A549 treated with GW870086 at 1 μM for 4 hours (cell line): ENCODE measurements at places on chromosomes 4 and X. TPM values are rescaled to one million over a fixed set of nuclear protein-coding genes. Genes with fewer than 3 reads are reported as not detected.

The EXOC1L gene
- total RNA-seq = not detected in 5 replicates

The SPP1 gene
- total RNA-seq = 152 to 194 TPM (median 161 TPM) in 5 replicates

The HSFX4 gene
- total RNA-seq = 0.10 TPM in 1 of 5 replicates, not detected in the others

The MAGEC2 gene
- not detected in 5 replicates for total RNA-seq

The STBD1 gene
- total RNA-seq = 9.5 to 11.5 TPM (median 10.1 TPM) in 5 replicates

The TMSB15C gene
- 0.06 to 0.19 TPM (median 0.12 TPM) in 4 of 5 replicates, not detected in the other for total RNA-seq

The BBS12 gene
- total RNA-seq = 2.3 to 3.4 TPM (median 2.8 TPM) in 5 replicates

The INTU gene
- total RNA-seq = 1.0 to 1.5 TPM (median 1.1 TPM) in 5 replicates

The ADGRG4 gene
- total RNA-seq = not detected in 5 replicates

The BEX5 gene
- total RNA-seq = not detected in 5 replicates

The SMS gene
- total RNA-seq = 190 to 217 TPM (median 201 TPM) in 5 replicates

The GDPD2 gene
- total RNA-seq = 0.06 to 0.08 TPM in 2 of 5 replicates, not detected in the others

The CXorf65 gene
- total RNA-seq = not detected in 5 replicates

The CXorf49 gene
- not detected in 5 replicates for total RNA-seq

The ADAM29 gene
- not detected in 5 replicates for total RNA-seq

The ITGB1BP2 gene
- 0.81 to 1.2 TPM (median 0.88 TPM) in 5 replicates for total RNA-seq

The MAGEA2 gene
- 0.16 to 0.24 TPM in 2 of 5 replicates, not detected in the others for total RNA-seq

The HTR2C gene
- not detected in 5 replicates for total RNA-seq

The SPATA18 gene
- total RNA-seq = 3.4 to 5.2 TPM (median 3.8 TPM) in 5 replicates

The FGD1 gene
- total RNA-seq = 4.8 to 7.7 TPM (median 6.6 TPM) in 5 replicates

The SSX2 gene
- not detected in 5 replicates for total RNA-seq

The ABCG2 gene
- 18.2 to 21.9 TPM (median 18.7 TPM) in 5 replicates for total RNA-seq

The ANKRD50 gene
- 3.1 to 5.9 TPM (median 5.6 TPM) in 5 replicates for total RNA-seq

The STPG2 gene
- not detected in 5 replicates for total RNA-seq

The MAGIX gene
- 2.0 to 5.5 TPM (median 2.7 TPM) in 5 replicates for total RNA-seq

The RHOXF1 gene
- total RNA-seq = not detected in 5 replicates

The FAM236C gene
- total RNA-seq = not detected in 5 replicates

The IQCM gene
- total RNA-seq = not detected in 5 replicates

The HPGD gene
- 64.2 to 73.3 TPM (median 70.6 TPM) in 5 replicates for total RNA-seq

The RS1 gene
- not detected in 5 replicates for total RNA-seq

The CLNK gene
- total RNA-seq = not detected in 5 replicates

The TRPC5OS gene
- total RNA-seq = not detected in 5 replicates

The FGFR3 gene
- total RNA-seq = 1.2 to 3.1 TPM (median 2.8 TPM) in 5 replicates

The SLC9B1 gene
- 0.16 to 0.28 TPM in 2 of 5 replicates, not detected in the others for total RNA-seq

The FRMPD3 gene
- 0.07 to 0.11 TPM (median 0.10 TPM) in 5 replicates for total RNA-seq

The CYTL1 gene
- total RNA-seq = not detected in 5 replicates

The BGN gene
- 0.07 TPM in 1 of 5 replicates, not detected in the others for total RNA-seq

The CLIC2 gene
- total RNA-seq = 0.06 to 0.24 TPM (median 0.11 TPM) in 3 of 5 replicates, not detected in the others

The TMEM47 gene
- total RNA-seq = 0.87 to 1.5 TPM (median 1.2 TPM) in 5 replicates
